Progenitor cell of endocrine pancreas (in vitro differentiated cells): ENCODE measurements at places on chromosomes 5 and 9.

DNA sequence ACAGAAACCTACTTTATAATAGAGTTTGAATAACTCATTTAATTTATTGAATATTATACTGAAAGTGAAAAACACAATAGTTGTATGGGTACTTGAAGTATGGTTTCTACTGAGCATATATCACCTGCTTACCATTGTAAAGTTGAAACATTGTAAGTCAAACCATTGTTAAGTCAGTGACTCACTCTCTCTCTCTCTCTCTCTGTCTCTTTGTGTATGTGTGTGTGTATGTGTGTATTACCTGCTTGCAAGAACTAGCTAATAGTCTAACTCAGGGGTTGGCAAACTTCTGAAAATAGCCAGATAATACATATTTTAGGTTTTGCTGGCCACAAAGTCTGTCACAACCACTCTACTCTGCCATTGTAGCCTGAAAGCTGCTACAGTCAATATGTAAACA lies 564.3 kb upstream of the ZNF608 start:
- no peak for DNase-seq

GRCh38 chr9:72349911-72350310 lies 15.1 kb downstream of the ZFAND5 start:
- DNase-seq, result no peak

DNA sequence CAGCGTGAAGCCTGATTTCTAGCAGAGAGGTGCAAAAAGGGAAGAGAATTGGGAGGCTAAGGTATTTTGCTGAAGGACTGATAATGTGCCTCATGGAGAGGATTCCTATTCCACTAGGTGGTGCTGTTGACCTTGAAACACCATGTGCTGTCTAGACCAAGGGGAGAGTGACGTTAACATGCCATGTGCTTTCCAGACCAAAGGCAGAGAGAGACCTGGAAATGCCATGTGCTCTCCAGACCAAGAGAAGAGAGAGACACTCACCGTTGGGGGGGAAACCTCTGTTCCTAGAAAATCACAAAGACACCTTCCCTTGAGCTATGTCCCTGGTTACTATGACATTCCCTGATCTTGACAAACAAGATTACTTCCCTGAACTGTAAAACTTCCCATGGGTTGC lies 286.0 kb upstream of the TUSC1 start:
- no peak for DNase-seq

DNA sequence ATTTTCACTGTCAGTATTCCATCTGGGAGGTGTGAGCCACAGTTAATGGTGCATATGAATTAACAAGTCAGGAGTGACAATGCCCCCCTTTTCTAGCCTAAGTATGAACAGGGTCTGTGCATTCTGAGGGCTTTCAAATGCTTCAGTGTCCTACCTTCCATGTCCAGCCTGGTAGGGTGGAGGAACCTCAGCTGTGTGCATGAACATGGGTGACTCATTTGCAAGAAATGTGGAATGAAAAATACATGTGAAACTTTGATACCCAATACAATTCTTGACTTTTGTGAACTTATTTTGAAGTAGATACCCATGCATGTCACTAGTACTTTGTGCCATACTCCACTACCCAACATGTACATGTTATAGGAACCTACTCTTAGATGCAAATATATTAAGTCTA lies 375.8 kb downstream of the SEMA5A start:
- DNase-seq, result no peak

DNA sequence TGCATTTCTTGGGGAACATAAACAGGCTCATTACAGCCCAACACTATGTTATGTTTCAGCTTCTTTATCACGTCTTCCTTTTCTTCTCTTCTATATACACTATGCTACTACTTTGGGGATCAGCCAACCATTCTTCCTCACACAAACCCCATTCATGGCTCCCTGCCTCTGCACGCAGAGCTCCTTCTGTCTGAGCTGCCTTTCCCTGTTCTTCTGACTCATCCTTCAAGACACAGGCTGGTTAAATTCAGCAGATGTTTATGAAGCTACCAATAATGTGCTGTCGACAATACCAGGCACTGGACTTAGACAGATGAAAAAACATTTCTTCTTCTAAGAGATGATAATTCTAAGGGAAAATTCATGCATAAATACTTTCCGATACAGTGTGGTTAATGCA lies 102.5 kb upstream of the TXNDC8 start:
- no peak for DNase-seq

GRCh38 chr9:111603041-111603440 lies 3.6 kb upstream of the PTGR1 start:
- DNase-seq, result no peak

- no peak for DNase-seq
Observed at GRCh38 chr5:172659570-172659908, 18.5 kb downstream of the NEURL1B start.

- DNase-seq, result no peak
Observed at GRCh38 chr9:136297766-136298735, 5.8 kb downstream of the CCDC187 start.
